ENCODE measurements at places on chromosomes 4 and X. TPM values are rescaled to one million over a fixed set of nuclear protein-coding genes. Genes with fewer than 3 reads are reported as not detected.

F8A2 gene
- not detected for total RNA-seq

TCEAL7 gene
- total RNA-seq, result not detected

DNA sequence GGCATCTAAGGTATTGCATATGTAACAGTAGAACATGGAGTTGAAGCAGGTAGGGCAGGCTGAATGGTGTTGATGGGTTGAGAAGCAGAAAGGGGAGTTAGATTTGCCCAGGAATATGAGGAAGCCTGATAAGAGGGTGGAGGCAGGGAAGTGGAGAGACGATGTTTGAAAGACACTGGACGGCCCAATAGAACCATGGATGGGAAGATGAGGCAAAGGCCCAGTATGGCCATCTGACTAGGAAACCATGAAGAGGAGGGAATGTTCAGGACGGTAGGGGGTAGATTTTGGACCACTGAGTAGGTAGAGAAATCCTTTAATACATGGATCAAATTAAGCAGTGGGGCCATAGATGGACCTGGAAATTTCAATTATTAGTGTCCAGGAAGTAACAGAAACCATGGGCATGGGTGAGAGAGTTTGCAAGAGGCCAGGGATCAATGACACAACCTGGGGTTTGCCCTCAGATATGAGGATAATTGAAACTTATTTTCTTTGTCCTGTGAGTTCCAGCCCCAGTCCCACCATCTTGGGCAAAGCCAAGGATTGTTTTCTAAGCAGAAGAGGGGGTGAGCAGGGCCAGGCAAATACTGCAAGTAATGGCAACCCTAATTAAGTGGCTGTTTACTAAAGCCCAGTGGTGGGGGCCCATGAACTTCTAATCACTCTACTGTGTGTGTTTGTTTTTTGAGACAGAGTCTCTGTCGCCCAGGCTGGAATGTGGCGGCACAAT lies 2.5 kb upstream of the USP11 start:
- no peak overlapping the region for H3K27ac ChIP-seq
- peaks cover 6% of the 10 kb centered on the region for H3K4me1 ChIP-seq
- H3K4me3 ChIP-seq, result no peak overlapping the region
- H3K27me3 ChIP-seq, result no peaks in the 10 kb centered on the region
- no peak for DNase-seq

SASH3 gene
- total RNA-seq, result 123 TPM

PNMA3 gene
- total RNA-seq, result 1.4 TPM

DNA sequence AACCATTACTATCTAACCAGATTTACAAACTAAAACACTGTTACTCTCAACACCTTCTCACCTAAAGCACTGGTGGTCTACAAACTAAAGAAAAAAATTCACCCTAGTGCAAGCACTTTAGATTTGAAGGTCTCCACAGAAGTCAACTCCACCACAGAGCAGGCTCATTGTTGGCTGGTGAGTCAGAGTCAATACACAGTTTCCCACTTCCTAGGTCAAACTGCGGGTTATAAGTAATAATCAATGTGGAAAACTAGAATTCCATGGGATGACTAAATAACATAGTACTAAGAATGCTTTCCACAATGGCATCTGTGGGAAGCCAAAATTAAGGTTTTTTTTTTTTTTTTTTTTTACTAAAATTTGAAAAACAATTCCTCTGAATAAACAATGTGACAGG lies 191.8 kb downstream of the PDGFC start:
- H3K4me1 ChIP-seq, result no peaks in the 10 kb centered on the region
- H3K27me3 ChIP-seq, result no peaks in the 10 kb centered on the region
- H3K27ac ChIP-seq, result no peak overlapping the region
- no peak for DNase-seq

GRCh38 chr4:182843808-182844325 lies 73.3 kb downstream of the DCTD start:
- no peaks in the 10 kb centered on the region for H3K4me1 ChIP-seq
- H3K27me3 ChIP-seq, result no peaks in the 10 kb centered on the region
- no peak overlapping the region for H3K4me3 ChIP-seq
- no peaks in the 10 kb centered on the region for H3K36me3 ChIP-seq

DNA sequence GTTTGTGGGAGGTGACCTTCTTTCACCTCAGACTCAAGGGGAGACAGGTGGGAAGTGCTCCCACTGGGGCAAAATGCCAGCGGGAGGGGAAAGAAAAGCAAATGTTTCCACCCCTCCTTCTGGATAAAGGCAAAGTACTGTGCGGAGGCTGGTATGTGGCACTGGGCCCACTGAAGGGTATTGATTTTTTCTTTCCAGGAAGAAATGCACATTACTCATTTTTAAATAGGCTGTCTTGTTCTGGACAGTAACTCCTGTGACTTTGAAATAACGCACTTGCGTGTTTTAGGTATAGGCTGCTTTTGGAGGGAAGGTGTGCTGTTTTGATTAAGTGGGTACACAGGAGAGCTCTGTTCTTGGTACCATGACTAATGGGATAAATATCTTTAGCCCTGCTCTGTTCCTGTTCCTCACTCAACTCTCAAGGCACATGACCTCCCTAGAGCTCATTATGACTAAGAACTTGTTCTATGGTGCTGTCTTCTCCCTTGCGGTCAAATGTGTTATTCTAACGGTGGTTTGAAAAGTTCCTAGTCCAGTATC lies 40.7 kb upstream of the MBTPS2 start:
- H3K4me1 ChIP-seq, result no peaks in the 10 kb centered on the region
- H3K4me3 ChIP-seq, result no peak overlapping the region
- no peak for DNase-seq

DNA sequence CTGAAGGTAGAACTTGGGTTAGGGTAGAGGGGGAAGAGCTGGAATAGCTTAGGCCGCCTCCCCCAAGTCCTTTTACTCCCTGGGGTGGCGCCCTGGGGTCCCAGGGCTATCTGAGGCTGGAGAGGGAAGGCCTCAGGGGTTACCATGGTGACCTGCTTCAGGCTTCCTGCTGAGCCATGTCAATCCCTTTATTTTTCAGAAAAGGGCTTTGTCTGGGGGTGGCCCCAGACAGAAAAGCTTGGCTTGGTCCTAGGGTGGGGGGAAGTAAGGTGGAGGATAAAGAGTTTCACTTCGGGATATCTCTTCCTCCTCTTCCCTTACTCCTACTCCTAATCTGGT lies 6.3 kb downstream of the EFNB1 start:
- no peak overlapping the region for H3K27ac ChIP-seq
- no peak overlapping the region for H3K4me3 ChIP-seq
- no peaks in the 10 kb centered on the region for H3K27me3 ChIP-seq

- H3K27me3 ChIP-seq, result no peaks in the 10 kb centered on the region
- H3K4me3 ChIP-seq, result peak overlapping the region; percentile 40
- H3K27ac ChIP-seq, result peak overlapping the region; percentile 83
- H3K4me1 ChIP-seq, result peaks cover 49% of the 10 kb centered on the region
- peaks cover 59% of the 10 kb centered on the region for H3K36me3 ChIP-seq
Observed at GRCh38 chr4:113756005-113756410, 5.5 kb downstream of the CAMK2D start.

TMEM154 gene
- 17.5 TPM for total RNA-seq
